ENCODE measurements at places on chromosomes 3 and 15. TPM values are rescaled to one million over a fixed set of nuclear protein-coding genes. Genes with fewer than 3 reads are reported as not detected.

GRCh38 chr3:105662306-105662705, 206.5 kb downstream of the CBLB start:
- DNase-seq = no peak

DNA sequence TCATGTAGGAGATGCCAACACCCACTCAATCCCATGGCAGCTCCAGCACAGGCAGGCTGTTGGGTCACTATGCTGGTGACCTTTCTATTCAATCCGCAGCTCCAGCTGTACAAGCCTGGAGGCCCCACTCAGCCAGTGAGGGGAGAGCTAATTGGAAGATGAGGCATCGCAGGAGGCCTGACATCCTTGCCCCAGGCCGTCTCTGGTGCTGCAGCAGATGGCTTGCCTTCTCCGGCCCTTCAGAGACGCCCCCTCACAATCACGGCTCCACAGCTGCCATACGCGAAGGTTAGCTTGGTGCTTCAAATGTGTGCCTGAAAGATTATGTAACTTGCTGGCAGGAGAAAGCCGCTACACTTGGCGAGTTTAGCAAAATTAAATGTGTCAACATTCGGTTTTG, 104.2 kb upstream of the CLSTN2 start:
- no peak for DNase-seq

DNA sequence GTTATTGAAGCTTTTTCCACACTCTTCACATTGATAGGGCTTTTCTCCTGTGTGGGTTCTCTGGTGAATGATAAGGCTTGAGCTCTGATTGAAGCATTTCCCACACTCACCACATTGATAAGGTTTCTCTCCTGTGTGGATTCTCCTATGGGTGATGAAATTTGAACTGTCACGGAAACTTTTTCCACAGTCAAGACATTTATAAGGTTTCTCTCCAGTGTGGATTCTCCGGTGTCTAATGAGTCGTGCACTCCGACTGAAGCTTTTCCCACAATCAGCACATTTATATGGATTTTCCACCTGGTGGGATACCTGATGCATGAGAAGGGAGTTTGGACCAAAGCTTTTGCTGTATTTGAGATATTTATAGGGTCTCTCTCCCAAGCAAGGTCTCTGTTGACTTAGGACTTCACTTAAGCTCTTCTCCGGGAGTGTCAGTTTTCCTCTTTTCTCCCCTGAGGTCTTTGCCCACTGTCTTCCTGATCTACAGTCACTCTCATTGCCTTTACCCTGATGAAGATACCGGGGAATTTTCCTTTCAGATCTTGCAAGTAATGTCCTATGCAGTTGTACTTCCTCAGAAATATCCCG, 9.4 kb downstream of the ZSCAN29 start:
- no peak for DNase-seq

SLC22A14 gene
- 0.49 TPM for total RNA-seq

DNA sequence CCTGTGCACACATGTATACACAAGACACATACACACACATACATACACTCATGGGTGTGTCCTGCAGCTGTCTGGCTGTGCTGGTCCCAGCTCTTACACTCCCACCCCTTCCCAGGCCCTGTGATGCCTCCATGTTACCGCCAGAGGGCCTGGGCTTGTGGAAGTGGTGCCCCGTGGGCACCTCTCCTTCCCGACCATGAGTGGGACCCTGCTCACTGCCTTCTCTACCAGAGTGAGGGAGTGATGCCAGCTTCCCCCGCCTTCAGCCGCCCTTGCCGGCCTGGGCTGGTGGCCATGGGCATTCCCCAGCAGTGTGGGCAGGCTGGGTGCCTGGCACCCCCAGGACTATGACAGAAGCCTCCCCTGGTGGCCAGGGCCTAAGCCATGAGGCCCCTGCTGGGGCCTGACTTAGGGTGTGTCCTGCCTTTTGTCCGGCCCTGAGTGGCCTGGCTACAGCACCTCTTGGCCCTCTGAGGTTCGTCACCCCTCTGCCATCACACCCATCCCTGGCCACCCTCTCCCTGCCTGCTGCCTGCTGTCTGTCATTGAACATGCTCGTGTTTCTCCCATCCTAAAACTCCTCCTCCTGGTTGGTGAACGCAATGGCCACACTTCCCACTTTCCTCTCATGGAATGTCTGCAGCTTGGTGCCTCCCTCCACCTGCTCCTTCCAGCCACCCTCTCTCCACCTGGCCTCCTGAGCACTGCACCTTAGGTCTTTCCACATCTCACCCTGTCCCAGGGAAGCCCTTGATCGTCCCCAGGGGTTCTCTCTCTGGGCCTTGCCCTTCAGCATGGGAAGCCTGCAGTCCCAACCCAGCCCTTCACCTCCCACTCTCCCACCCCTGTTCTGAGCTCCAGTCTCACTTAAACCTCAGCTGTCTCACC, 14.6 kb downstream of the HDAC11 start:
- DNase-seq = peak; percentile 47

DNA sequence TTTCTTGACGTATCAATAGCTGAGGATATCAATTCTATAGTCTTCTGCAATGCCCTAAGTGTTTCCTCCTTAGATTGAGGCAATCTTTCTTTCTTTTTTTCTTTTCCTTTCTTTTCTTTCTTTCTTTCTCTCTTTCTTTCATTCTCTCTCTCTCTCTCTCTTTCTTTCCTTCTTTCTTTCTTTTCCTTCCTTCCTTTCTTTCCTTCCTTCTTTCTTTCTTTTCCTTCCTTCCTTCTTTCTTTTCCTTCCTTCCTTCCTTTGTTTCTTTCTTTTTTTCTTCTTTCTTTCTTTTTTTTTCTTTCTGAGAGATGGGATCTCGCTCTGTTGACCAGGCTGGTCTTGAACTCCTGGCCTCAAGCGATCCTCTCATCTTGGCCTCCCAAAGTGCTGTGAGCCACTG, 10.0 kb upstream of the DNAAF4 start:
- DNase-seq = no peak

GRCh38 chr3:133428552-133428951, 28.7 kb downstream of the BFSP2 start:
- DNase-seq = no peak

GRCh38 chr3:178169421-178169820, 366.8 kb upstream of the KCNMB2 start:
- DNase-seq = no peak

DNA sequence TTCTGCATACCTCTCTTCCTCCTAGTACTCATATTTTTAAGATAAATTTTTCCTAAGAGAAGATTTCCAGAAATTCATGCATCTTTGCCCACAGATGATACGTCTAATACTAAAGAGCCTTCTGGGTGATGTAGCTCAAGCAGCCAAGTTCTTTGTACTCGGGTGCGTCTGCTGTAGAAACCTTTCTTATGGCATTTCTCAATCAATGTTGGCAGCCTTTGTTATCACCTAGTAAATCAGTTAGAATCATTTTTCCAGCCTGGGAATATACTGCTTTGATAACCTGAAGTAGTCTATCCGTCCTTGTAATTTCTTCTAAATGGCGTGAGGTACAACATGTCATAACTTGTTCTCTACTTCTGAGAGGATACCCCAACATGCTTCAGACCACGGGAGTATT, 104.5 kb downstream of the GOLIM4 start:
- DNase-seq = no peak

SNX22 gene
- total RNA-seq = 0.36 TPM

DNA sequence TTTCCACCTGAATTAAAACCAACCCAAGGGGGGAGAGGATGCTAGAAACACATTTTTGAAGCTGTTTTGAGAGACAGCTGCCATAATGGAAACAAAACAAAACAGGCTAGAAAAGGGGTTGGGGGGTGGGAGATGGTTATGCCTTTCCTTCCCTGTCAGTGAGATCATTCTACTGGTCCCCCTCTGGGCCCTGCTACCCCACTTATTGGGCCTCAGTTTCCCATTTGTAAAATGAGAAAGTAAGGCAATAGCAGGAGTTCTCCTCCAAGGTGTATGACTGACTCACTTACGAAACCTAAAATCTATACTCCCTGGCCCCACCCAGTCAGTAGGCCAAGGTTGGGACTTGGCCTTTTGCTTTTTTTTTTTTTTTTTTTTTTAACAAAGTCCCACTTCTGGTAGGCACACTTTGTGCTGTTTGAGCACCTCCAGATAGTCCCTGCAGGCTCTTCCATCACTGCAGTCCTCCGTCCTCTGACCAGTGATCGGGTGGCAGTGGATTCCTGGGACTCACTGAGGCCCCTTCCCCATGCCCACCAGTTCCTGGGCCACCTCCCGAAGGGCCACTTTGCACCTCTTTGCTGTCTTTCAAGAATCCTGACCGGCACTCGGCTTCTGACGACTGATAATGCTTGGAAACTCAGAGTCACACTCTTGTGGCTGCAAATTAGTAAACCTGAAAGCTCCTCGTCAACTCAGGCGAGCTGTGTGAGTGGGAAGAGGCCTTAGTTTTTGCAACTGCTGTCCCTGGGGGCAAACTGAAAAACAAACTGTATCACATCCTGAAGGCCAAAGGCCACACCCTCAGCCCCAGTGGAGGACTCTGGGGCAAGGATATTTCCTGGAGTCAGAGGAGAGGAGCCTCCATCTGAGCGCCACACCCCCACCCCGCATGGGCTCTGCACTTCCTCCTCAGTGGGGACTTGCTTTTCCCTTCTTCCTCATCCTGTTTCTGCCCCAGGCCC, 6.7 kb upstream of the PSTPIP1 start:
- peak; percentile 87 for DNase-seq

GOLGA8J gene
- not detected for total RNA-seq

PLSCR5 gene
- total RNA-seq = not detected

- no peak for DNase-seq
Observed at GRCh38 chr15:71588746-71589145, 221.6 kb upstream of the NR2E3 start.

LRRIQ4 gene
- total RNA-seq = not detected

PCSK6 gene
- 5.0 TPM for total RNA-seq

DNA sequence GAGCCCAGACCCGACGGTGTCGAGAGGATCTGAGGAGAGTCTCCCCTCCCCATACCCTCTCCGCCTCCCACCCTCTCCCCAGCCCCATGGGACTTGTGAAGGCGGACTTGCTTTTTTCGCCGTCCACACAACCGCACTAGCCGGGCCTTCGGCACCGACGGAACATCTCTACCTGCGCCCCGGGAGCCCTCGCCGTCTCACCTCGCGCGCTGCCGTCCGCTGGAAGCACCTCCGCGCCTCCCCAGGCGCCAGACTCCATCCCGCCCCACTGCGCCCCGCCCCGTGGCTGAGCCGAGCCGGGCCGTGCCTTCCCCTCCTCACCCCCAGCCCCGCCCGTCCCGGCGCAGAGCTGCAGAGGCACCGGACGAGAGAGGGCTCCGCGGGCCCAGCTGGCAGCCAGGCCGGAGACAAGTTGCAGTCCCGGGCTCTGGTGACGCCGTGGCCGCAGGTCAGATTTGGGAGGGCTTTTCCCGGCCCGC, at the start of the genes DUOX1 and DUOXA1:
TSS of gene DUOX1 (plus strand) at position 344 of the 479 bp plus-strand sequence. CDS start 1,973 bp downstream, outside the sequence.
TSS of gene DUOXA1 (minus strand) at position 229 of the 479 bp plus-strand sequence. CDS start 6,865 bp downstream, outside the sequence.
- no peak for DNase-seq

DNA sequence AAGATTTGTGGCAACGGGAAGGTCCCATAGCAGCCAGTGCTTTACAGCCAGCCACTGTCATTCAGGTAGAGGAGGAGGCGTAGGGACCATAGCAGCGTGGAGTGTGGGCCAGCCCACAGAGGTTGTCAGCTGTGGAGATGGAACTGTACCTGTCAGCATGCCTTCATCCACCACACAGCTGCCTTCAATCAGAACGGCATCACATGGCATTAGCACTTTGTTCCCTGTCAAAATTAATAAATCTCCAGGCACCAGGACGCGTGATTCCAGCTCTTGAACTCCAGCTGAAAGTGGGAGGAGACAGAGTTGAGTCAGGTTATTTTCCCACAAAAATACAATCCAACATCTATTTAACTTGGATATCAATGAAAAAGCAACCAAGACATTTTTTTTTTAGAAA, 84.0 kb downstream of the ATP13A4 start:
- DNase-seq = no peak

DNA sequence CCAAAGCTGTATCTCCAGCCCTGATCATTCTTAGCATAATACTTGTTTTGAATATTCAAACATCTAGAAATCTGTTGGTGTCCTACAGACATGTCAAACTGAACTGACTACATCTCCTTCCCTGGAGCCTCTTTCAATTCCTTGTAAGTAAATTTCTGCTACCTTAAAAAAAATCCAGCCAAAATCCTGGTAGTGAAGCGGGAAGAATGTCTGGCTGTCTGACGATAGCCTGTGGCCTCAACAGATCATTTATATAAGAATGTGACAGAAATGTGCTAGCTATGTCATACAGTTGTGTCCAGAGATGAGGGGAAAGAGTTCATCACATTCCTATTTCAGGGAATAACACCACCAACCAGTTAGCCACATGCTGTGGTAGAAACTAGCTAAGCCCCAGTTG, 18.6 kb upstream of the TM6SF1 start:
- DNase-seq = no peak

GRCh38 chr3:189636048-189636447, 4.9 kb downstream of the TP63 start:
- DNase-seq = no peak

GRCh38 chr3:148500881-148501280, 196.8 kb upstream of the AGTR1 start:
- no peak for DNase-seq

DNA sequence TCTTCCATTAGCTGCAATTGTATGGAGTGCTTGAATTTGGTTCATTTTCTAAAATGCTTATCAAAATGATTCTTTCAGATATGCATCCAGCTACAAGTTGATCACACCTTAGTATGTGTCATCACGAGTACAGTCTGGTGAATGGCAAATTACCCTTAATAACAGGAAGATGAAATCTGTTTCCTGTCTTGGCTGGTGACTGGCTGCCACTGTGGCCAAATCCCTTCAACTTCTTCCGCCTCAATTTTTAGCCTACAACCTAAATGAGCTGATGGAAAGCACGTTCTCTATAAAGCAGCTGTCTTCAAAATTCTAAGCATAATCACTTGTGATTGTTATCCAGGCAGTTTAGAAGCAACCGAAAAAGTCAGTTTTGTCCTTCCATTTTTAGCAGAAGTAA, 387.1 kb upstream of the NECTIN3 start:
- DNase-seq = no peak

GRCh38 chr15:90465930-90466567, 63.7 kb upstream of the CRTC3 start:
- no peak for DNase-seq

DAZL gene
- not detected for total RNA-seq

DNA sequence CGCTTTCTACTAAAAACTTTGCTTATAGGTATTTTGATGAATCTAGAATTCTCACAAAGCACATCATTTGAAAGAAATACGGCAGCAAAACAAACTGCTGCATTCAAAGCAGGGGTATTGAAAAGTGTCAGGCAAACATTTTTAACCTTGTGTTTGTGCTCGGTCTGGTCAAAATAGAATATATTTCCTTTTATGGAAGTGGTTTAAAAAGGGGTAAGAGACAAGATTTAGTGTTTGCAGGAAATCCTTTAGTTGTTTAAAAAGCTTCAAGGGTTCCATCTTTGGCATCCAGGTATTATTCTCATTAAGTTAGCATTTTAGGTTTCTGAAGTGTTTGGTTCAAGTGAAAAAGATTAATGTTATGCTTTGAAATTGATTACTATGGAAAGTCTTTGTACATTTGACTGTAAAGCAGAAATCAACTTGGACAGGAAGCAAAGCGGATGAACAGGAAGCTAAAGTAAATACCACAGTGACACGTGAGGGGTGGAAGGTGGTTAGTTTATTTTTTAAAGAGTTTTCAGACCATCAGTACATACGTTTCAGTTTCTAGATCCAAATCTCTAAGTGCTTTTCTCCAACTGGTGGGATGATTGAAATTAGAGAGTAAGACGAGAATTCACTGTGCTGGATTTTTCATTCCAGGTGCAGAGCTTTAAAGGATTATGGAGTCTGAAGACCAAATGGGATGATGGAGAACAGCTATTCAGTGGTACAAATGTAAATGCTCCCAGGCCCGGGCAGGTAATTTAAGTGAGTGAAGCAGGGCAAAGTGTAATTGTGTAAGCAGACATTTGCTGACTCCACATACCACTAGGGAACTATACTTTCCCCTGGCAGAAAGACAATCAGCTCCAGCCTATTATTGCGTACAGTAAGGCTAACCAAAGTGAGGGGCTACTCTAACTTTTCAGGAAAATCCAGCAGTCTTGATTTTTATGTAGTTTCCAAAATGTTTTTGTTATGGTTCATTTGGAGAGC, 341.8 kb upstream of the TBL1XR1 start:
- no peak for DNase-seq

All from aorta (tissue), 5 donors.